ENCODE measurements at places on chromosomes 12 and 14.

- no peak for DNase-seq
Measured at GRCh38 chr12:3863756-3864155, 9.4 kb downstream of the PARP11 start.

GRCh38 chr12:34526946-34527345, 504.6 kb downstream of the ALG10 start:
- DNase-seq = no peak

DNA sequence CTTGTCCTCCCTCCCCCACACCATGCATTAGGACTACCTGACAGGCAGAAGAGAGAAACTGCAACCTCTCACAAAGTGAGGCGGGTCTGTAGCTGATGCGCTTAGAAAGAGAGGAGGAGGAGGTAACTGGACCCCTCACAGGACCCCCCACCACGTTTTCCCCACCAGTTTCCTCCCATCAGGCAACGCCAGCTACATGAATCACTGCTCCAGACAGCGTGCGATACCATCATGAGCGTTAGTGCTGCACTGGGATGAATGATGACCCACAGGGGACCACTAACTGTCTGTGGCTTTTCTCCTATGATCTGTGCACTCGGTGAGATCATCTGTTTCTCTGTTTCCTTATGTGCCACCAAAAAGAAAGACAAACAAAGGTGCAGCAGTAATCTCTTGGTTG, 77.7 kb downstream of the KCNK10 start:
- no peak for DNase-seq

GRCh38 chr12:30692470-30692869, 3.2 kb downstream of the IPO8 start:
- no peak for DNase-seq

GRCh38 chr12:9379023-9379742, 171.0 kb upstream of the PZP start:
- no peak for DNase-seq

GRCh38 chr14:104363891-104364760, 215.4 kb upstream of the C14orf180 start:
- DNase-seq = no peak

DNA sequence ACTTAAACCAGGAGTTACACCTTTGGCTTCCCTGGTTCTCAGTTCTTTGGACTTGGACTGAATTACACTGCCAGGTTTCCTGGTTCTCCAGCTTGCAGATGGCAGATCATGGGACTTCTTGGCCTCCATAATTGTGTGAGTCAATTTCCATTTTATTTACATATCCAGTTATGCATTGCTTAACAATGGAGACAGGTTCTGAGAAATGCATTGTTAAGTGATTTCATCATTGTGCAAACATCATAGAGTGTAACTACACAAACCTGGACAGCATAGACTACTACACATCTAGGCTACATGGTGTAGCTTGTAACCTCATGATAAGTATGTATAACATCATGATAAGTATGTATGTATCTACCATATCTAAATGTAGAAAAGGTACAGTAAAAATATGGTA, 276.1 kb upstream of the BTG1 start:
- no peak for DNase-seq
